HT1080 (cell line): ENCODE measurements at places on chromosomes 1 and 21. TPM values are rescaled to one million over a fixed set of nuclear protein-coding genes. Genes with fewer than 3 reads are reported as not detected.

DNA sequence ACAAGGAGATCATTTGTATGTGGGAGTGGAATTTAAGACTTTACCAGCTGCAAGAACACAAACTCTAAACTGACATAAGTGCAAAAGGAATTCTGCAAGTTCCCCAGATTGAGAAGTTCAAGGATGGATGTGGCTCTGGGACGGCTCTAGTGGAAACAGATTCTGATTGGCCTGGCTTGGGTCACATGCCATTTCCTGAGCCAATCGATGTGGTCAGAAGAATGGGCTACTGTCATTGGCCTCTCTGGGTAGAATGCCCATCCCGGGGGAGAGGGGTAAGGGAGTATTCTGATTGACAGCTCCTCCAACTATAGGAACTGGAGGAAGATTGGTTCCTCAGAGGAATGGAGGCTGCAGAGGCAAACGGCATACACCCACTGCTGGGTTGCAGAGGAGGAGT lies 6.0 kb upstream of the IFNLR1 start:
- DNase-seq: no peak

GRCh38 chr1:242554577-242554976 lies 30.1 kb upstream of the PLD5 start:
- peak; percentile 61 for DNase-seq

The LCE6A gene
- not detected in 2 replicates for total RNA-seq

DNA sequence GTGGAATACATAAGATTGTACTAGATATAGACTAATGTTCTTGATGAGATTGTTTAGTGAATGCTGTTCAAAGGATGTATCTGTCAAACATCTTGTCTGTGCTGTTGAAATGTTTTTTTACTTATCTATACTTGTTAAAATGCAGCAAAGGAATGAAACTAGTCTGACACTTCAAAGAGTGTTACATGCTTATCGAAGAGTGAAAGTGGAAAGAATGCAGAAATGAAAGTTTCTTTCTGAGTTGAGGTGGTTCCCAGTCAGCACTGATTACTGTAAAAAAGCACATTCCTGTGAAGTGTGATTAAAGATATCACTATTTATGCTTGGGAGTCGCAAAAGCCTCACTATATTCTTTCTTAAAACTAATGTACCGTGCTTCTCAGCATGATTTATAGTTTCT lies 1225.2 kb downstream of the NCAM2 start:
- no peak for DNase-seq

DNA sequence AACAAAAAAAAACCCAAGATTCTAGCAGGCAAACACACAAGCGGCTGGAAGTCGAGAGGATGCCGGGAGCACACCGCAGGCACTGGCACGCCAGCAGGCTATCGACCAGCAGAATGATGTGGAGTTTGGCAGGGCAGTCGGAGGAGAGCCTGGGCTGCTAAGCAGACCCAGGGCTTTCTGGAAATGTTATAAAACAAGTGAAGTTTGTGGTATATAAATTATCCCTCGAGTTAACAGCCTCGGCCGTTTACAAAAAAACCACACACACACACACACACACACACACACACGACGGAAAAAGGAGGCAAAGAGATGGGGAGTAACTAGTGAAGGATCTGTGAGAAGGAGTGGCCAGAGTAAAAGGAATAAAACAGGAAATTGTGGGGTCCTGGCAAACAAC lies 87.2 kb upstream of the IVNS1ABP start:
- no peak for DNase-seq

The ZNF683 gene
- not detected in 2 replicates for total RNA-seq

GRCh38 chr1:193545171-193545570 lies 358.8 kb upstream of the B3GALT2 start:
- DNase-seq: no peak

The FAM72D gene
- 6.2 and 9.8 TPM in 2 replicates for total RNA-seq

The DCST2 gene
- 0.03 TPM in 1 of 2 replicates, not detected in the other for total RNA-seq

The KCNK1 gene
- 5.2 and 7.6 TPM in 2 replicates for total RNA-seq

- peak; percentile 73 for DNase-seq
Measured at GRCh38 chr21:35779690-35780570, 280.4 kb downstream of the SETD4 start.

- DNase-seq: no peak
Measured at GRCh38 chr1:202086579-202087350, 36.0 kb upstream of the GPR37L1 start.

DNA sequence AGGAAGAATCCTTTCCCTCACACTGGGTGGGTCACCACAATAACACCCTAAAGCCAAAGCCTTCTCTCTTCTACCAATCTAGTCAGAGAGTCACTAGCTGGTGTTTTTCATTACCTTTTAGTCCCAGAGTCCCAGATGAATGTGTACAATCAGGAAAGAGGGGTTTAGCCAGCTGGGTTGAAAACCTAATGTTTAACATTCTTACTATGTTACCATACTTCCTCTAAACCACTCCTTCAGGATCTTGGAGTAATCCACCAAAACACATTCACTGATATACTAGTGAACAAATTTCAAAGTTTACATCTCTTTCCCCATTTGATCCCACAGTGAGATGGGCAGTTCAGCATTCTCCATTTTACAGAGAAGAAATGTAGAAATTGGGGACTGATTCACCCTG lies 9.7 kb downstream of the LPAR3 start:
- peak; percentile 70 for DNase-seq

The FGR gene
- not detected in 2 replicates for total RNA-seq

DNA sequence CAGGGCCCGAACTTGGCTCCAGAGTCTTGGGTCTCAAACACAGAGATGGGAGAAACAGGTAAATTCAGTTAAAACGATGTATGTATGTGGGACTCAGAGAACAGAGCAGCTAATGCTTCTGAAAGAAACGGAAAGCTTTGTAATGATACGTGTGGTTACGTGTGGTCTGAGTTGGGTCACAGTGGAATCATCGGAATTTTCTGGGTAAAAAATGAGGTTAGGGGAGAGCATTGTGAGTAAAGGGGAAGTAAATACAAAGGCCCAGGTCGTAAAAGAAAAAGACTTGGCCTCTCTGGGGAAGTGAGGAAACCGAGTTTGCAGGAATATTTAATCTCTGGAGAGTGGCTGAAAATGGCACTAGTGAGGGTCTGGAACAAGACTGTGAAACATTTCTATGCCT lies 8.3 kb downstream of the NHLH2 start:
- DNase-seq: no peak

The PGLYRP4 gene
- not detected in 2 replicates for total RNA-seq

- peak; percentile 33 for DNase-seq
Measured at GRCh38 chr21:31220575-31220974, 123.5 kb downstream of the TIAM1 start.

The SPRR4 gene
- total RNA-seq: not detected in 2 replicates

The S1PR1 gene
- 13.7 and 15.5 TPM in 2 replicates for total RNA-seq

DNA sequence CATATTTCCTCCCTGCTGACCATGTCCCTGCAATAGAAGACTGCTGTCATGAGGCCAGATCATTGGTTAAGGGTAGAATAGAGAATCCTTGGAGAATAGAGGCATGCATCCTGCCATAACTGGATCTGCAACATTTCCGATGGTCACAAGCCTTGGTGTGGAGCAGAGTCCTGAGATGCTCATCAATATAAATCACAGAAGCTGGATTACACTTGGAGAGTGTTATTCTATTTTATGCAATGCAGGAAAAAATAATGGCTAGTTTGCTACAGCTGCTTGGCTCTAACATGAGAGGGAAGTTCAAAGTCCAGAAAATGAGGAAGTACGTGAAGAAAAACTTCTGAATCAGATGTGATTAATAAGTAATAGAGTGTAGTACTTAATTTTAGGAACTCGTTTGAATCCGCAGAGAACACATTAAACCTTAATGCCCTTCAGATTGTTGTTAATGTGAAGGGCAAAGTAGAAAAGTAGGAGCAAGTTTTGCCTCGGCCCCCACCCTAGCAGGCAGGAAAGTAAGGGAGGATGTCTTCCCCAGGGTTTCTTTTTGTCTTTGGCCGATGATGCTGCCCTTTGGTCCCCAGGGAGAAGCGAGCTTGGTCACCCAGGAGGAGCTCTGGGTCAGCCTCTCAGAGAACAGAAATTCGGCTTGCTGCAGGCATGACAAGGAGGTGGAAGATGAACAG lies 59.5 kb downstream of the KCNK1 start:
- DNase-seq: no peak

DNA sequence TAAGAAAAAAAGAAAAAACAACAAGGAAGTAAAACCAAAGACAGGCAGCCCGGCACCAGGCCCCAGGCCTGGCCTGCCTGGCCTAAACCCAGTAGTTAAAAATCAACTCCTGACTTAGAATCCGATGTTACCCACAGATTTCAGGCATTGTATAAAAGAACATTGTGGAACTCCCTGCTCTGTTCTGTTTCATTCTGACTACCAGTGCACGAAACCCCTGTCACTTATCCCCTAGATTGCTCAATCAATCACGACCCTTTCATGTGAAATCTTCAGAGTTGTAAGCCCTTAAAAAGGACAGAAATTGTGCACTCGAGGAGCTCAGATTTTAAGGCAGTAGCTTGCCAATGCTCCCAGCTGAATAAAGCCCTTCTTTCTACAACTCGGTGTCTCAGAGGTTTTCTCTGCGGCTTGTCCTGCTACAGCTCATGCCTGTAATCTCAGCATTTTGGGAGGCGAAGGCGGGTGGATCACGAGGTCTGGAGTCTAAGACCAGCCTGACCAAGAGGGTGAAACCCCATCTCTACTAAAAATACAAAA lies 15.6 kb upstream of the MYOCOS start:
- no peak for DNase-seq

GRCh38 chr1:18760156-18760555 lies 99.3 kb downstream of the TAS1R2 start:
- no peak for DNase-seq

DNA sequence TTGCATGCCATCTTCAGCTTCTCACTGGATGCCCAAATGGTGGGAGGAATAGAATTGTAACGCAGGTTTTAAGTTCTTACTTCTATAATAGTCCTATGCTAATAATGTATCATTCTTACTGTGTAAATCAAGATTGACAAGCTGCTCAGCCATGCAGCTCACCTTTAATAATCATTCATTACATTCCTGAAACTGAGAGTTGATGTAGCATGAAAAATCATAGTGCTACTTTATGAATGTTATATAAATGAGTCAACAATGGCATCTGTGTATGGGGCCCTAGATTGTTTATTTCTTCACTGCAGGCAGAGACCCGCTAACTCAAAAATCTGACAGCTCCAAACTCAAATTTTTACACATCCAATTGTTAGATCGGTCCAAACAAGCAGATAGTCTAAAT lies 34.4 kb downstream of the FH start:
- DNase-seq: no peak

DNA sequence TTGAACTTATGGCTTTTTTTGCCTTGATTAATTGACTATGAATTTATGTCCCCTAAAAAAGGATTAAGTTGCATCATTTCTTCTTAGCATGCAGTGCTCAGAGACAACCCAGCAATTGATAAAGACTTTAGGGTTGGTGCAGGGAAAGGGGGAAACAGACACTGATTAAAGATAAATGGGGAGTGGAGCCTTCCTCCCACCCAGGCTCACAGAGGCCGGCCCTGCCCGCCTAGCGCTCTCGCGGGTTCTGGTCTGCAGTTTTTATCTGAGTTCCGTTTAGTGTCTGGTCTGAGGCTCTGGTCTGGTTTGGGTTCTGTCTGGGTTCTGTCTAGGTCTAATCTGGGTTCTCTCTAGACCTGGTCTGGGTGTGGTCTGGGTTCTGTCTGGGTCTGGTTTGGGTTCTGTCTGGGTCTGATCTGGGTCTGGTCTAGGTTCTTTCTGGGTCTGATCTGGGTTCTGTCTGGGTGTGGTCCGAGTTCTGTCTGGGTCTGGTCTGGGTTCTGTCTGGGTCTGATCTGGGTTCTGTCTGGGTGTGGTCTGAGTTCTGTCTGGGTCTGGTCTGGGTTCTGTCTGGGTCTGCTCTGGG lies 48.1 kb downstream of the ABCG1 start:
- DNase-seq: no peak

DNA sequence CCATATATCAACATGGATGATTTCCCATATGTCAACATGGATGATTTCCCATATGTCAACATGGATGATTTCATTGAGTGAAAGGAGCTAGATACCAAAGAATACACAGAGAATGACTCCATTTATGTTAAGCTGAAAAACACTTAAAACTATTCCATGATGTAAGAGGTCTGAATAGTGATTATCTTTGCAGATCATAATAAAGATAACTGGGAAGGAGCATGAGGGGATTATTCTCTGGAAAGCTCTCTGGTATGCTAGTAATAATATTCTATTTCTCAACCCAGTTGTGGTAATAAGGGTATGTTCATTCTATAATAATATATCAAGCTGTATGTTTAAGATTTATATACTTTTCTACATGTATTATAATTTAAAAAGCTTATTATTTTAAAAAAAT lies 14.1 kb downstream of the SYNJ1 start:
- no peak for DNase-seq

GRCh38 chr1:51115714-51116404 lies 13.8 kb downstream of the C1orf185 start:
- DNase-seq: no peak

DNA sequence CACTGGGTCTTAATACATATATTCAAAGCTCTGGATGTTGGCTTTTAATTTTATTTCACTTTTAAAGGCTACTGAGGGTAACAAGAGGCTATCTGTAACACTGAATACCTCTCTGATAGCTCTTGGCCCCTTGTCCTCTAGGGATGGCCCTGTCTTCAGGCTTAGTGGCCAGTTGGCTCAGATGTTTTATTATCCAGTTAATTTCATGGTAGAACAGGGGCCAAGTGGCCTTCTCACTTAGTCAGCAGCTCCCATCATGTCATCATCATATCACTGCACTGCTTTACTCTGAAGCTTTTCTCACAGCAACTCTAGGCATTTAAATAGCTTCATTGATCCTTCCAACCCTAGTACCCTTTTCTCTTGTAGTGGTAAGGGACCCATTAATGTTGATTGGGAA lies 40.2 kb upstream of the MACF1 start:
- no peak for DNase-seq

DNA sequence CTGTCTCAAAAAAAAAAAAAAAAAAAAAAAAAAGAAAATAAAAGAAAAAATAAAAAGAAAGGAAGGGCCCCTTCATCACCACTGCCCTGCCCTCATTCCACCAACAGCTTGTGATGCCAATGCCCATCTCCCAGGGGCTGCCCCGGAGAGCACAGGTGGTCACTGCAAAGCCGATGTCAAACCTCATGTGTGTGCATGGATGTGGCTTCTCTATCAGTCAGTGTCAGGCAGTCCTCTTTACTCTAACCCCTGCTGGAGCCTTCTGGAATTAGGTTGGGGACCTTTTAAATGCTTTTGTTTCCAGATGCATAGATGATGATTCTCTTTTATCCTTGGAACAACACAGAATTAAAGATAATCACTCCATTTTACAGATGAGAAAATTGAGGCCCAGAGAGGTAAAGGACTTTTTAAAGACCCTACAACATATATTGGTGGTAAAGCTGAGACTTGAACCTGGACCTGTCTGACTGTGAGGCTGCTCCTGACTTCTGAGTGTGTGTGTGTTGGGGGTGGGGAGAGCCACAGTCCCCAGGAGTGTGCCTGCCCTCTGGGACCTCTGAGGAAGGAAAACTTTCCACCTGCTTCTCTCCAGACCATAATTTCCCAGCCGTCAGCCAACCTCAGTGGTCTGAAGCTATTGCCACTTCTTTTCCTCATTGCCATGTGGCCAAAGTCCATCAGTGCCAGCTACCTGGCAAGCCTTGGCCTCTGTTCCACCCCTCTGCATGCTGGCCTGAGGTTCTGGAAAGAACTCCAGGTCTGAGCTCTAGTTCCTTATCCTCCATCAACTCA lies 3.0 kb upstream of the TMEM54 start:
- DNase-seq: no peak
